ENCODE measurements at places on chromosomes 6 and 20. TPM values are rescaled to one million over a fixed set of nuclear protein-coding genes. Genes with fewer than 3 reads are reported as not detected.

The CD109 gene
- 27.9 TPM for total RNA-seq

The CD93 gene
- total RNA-seq = not detected

The SLC17A2 gene
- not detected for total RNA-seq

The BTN1A1 gene
- not detected for total RNA-seq

The PTK6 gene
- not detected for total RNA-seq

The ULBP3 gene
- 18.5 TPM for total RNA-seq

The HEY2 gene
- total RNA-seq = not detected

The LRRC73 gene
- under 0.01 TPM for total RNA-seq

The SIRPG gene
- total RNA-seq = not detected

The LRRC1 gene
- total RNA-seq = 6.4 TPM

The CHD6 gene
- total RNA-seq = 7.0 TPM

The LY6G6F gene
- total RNA-seq = not detected

The PRDM13 gene
- not detected for total RNA-seq

The RNF182 gene
- total RNA-seq = 3.9 TPM

The MANEA gene
- 10.4 TPM for total RNA-seq

The C4B gene
- 1.5 TPM for total RNA-seq

The C20orf204 gene
- total RNA-seq = not detected

The BNIP5 gene
- not detected for total RNA-seq

The CGA gene
- total RNA-seq = not detected
